Fibroblast of skin of abdomen (primary cell): ENCODE measurements at places on chromosomes 3 and 15.

DNA sequence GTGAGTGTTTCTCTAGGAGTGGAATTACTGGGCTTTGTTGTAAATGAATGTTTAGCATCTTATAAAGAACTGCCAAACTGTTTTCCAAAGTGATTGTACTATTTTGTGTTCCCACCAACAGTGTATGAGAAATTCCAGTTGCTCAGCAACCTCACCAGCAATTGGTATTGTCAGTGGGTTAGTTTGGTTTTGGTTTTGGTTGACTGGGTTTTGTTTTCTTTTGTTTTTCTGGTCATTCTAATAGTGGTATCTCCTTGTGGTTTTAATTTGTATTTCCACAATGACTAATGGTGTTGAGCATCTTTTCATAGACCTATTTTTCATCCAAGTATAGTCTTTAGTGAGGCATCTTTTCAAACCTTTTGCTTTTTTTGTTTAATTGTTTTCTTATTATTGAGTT, 27.1 kb downstream of the FILIP1L start:
- DNase-seq: peak; percentile 66

- no peak for DNase-seq
These were observed 78.7 kb upstream of the TGFBR2 start for GRCh38 chr3:30527720-30528119.

DNA sequence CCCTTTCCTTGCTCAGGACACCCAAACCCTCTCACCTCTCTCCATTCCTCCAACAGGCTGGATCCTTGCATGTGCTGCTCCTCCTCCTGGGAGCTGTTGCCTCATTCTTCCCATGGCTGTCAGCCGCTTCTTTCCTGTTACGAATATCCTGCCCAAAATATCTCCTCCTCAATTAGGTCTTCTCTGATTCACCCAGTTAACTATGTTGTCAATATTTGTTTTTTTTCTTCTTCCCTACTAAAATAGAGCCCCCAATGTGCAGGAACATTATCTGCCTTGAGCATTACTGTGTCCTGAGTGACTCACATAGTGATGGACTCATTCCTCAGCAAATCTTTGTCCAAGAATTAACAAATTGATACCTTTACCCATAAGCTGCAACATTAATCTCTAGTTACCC, 357.2 kb downstream of the CLSTN2 start:
- DNase-seq: peak; percentile 74

DNA sequence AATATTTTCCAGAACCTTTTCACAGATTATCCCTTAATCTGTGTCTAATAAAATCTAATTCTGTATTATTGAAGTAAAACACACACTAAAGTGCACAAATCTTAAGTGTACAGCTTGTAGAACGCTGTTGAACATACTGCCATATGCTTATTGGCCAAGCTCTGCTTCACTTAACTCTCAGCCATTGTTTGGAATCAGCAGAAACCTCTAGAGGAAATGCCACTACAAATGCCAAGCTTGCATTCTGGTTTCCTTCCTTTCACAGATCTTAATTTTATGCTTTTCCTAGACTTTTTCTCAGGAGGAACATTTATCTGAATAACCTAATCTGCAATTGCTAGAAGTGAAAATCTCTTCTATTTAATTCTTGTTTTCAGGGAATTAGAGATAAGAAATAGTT, 10.1 kb downstream of the MNS1 start:
- no peak for DNase-seq

GRCh38 chr15:80837006-80837405, 57.8 kb downstream of the CEMIP start:
- DNase-seq: no peak

GRCh38 chr3:106206613-106207012, 337.8 kb upstream of the CBLB start:
- no peak for DNase-seq

- no peak for DNase-seq
These were observed 89.8 kb downstream of the THBS1 start for GRCh38 chr15:39670687-39671086.

DNA sequence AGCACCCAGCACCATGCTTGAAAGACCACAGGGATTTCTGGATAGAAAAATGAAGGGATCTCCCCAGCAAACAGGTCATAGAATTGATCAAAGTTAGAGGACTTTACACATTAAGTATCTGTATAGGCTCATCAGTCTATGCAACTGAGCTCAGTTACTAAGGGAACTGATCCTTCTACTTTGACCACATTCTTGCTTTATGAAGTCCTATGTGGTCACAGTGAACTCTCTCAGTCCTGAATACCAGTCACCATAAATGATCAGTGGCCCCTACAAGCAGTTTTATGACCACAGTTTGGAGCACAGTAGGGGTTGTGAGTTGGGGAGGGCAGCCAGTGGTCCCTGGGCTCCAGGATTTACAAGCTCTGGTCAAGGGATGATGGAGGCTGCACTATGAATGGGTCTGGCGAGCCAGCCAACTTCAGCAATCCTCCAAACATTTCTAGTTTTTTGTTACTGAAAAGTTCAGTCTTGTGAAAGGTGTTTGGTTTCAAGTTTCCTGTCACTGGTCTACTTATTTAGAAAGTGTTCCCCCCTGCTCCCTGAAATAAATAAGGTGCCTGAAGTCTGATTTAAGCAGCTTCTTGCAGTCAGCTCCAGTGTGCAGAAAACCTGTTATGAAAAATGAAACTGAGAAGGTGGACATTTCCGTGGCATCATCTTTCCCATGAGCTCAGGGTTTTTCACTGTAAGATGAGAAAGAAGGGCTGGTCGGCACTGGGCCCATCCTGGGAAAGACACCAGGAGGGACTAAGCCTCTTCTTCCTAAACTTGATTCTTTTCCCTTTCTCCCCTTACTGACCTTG, 75.5 kb downstream of the DAPK2 start:
- DNase-seq: no peak

GRCh38 chr3:146464005-146464595, 5.3 kb downstream of the PLSCR2 start:
- peak; percentile 61 for DNase-seq

GRCh38 chr3:141782386-141782932, 19.3 kb downstream of the GRK7 start:
- no peak for DNase-seq

GRCh38 chr15:62578960-62579359, 413.9 kb upstream of the C2CD4B start:
- DNase-seq: no peak

GRCh38 chr3:120093911-120094775, at the start of gene GSK3B:
GSK3B (minus strand) TSS chr3:120094447; CDS start chr3:120093434, 1,013 bp downstream.
- DNase-seq: no peak

GRCh38 chr15:80931721-80932512, 57.7 kb downstream of the MESD start:
- DNase-seq: no peak

DNA sequence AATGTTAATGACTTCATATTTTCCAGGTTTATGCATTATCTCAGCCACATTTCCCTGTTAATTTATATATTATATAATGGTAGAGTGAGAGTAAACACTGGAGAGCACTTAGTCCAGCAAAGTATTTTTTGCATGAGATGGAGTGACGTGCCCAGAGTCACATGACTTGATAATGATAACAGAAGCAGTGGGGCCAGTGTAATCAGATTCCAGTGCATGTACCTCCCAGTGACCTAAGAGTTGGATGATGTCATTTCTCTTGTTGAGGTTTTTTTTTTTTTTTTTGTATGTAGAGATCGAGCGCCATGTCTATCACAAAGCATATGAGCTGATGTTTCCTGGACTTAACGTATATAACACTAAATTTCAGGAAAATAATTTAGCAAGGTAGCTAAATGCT, 375.3 kb downstream of the CNTN6 start:
- DNase-seq: no peak

DNA sequence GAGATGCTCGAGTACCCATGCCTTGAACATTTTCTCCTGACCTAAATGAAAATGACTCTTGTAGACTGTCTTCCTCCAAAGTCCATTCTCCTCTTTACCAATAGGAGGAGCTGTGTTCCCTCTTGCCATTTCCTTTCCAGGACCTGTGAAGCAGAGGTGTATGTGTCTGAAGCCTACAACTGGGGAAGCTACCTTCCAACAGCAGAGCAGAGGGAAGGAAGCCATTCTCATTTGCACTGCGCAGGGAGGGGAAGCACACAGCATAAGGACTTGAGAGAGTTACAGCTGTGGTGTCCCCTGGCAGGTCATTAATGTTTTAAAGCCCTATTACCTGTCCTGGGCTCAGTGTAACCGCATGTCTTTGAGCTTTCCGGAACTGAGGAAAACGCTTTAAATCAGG, 38.7 kb downstream of the HSPBAP1 start:
- peak; percentile 32 for DNase-seq

DNA sequence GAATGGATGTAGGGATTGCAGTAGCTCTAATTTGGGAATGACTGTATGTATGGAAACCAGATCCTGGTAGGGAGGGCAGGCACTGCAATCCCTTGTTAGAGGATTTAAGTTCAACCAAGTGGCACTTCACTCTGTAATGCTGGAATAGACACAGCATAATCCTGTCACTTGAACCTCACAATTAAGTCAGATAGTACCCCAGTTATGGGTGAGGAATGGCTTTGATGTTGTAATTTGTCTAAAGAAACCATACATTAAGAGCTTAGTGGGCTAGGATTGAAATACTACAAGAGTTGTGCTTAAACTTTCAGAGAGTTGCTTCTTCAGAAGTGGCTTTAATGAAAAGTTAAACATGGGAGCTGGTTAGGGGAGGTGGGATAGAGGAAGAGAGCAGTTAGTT, 9.3 kb downstream of the RAB7A start:
- no peak for DNase-seq

GRCh38 chr3:16060358-16060852, 114.1 kb upstream of the GALNT15 start:
- peak; percentile 99 for DNase-seq

DNA sequence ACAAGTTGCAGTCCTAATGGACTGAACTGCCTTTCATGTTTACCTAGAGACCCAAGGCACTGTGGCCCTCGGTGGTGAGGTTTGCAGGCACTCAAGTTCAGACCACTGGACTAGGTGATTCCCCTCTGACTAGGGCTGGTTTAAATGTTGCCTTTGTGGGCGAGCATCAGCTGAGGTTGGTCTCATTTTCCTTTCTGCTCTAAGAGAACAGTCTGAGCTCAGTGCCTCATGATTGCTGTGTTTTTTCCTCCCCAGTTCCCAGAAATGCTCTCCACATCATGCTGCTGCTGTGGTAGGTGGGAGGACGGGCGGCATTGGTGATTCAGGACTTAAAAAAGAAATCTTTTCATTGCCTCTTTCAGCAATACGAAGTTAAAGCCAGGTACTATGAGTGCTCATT, 237.2 kb downstream of the MBNL1 start:
- no peak for DNase-seq

- DNase-seq: no peak
These were observed 6.1 kb downstream of the SECISBP2L start for GRCh38 chr15:49040151-49040550.

GRCh38 chr3:42805141-42805821, 991 bp upstream of the HIGD1A start:
- no peak for DNase-seq
